ENCODE measurements at places on chromosomes 1 and 21.

GRCh38 chr21:38144193-38144592 is 112.6 kb upstream of the KCNJ15 start:
- DNase-seq = no peak

DNA sequence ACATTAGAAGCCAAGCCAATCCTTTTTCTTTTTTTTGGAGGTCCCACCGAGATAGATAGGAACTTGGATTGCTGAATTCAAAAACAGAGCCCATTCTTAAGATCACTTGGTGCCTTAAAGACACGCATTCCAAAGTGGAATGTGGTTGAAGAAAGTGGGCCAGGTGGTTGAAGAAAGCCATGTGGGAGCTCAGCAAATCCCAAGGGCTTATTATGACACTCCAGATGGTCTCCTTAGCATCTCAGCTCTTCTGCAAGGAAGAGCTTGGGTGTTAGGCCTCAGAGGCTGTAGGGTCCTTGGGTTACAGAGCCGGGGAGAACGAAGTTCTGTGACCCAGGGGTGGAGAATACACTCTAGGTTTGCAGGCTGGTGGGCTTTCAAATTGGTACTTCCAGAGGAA is 13.5 kb downstream of the TOR3A start:
- no peak for DNase-seq

- no peak for DNase-seq
These were observed 46.9 kb upstream of the PRRC2C start for GRCh38 chr1:171438441-171438840.

DNA sequence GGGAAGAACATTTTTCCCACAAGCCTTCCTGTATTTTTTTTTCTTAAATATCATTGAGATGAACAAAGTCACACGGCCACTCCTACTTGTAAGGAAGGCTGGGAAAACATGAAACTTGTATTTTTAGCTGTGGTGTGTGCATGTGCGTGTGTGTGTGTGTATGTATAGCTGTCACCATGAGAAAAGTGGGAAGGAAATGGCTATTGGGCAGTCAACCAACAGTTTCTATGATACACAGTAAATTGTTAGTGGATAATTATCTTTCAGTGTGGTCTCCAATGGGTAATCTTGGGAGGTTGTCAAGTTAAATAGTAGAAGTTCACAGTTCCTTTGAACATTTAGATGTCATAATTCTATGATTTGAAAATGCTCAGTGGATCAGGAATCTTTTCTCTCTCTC is 132.7 kb upstream of the USP24 start:
- DNase-seq = no peak

DNA sequence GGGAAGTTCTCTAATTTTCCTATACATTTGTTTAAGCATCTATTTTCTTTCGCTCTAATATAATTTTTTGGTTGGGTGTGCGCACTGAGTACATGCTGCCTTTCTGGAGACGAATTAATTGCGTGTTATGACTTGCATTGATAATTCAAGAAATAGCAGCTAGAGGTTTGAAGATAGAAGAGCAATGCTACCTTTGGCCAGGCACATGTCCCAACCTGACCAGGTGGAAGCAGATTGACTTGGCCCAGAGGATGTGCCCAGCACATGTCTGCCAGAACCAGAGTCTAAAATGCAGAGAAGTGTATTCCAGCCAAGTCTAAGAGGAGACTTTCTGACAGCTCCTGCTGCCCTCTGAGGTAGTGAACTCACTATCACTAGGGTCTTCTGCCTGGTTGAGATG is 114.3 kb downstream of the SLC35F3 start:
- DNase-seq = no peak

GRCh38 chr1:43220905-43221778 is 48.6 kb upstream of the TMEM125 start:
- DNase-seq = no peak

- DNase-seq = peak; percentile 37
These were observed 78.5 kb upstream of the ADAR start for GRCh38 chr1:154686507-154686906.

- DNase-seq = no peak
These were observed 32.1 kb downstream of the LYST start for GRCh38 chr1:235834620-235835019.

DNA sequence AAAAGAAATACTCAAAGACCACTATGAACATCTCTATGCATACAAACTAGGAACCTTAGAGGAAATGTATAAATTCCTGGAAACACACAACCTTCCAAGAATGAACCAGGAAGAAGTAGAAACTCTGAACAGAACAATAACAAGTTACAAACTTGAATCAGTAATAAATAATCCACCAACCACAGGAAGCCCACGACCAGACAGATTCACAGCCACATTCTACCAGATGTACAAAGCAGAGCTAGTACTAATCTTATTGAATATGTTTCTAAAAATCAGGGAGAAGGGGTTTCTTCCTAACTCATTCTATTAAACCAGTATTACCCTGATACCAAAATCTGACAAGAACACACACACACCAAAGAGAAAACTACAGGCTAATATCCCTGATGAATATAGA is 263.8 kb downstream of the NCAM2 start:
- DNase-seq = no peak

DNA sequence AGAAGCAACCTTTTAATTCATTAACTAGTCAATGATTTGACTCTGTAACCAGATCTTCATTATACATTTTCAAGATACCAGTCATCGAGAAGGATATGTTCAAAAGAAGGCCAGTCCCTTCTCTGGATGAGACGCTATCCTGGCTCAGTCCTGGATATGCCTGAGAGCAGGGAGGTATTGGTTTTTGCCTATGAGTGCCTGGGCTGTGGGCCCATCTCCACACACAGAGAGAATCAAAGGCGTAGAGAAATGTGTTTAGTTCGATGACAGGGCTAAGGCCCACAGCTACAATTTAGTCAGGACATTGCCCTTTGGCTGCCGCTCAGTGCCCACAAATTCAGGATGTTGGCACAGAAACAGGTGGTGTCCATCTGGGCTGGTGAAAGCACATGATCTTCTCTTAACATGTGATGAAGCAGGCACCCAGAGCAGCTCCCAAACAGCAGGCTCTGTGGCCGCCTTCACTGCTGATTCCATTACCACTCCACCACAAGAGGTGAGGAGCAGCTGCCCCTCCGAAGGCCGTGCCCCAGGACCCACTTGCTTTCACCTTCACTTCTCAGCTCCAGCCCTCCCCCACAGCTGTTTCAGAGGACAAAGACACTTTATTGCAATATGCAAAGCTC is 24.7 kb downstream of the ACKR1 start:
- DNase-seq = peak; percentile 78

DNA sequence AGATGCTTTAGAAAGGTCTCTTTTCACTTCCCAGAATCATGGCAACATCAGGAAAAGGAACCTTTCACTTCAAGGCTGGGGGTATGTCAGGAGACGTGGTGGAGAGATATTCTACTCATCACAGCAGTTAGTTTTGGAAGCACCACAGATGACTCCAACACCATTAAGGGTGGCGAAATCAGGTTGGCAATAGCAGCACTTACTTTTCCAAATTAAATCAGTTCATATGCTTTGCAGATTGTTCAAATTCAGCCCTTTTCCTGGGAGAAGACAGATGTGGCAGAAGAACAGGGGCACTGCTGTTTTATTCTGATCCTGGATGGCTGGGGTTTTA is 79.0 kb downstream of the RUNX1 start:
- DNase-seq = no peak

All from islet precursor cell (in vitro differentiated cells).